ENCODE measurements at places on chromosomes 1 and 21.

- no peak for DNase-seq
Measured at GRCh38 chr1:205521686-205522085, 17.2 kb downstream of the CDK18 start.

DNA sequence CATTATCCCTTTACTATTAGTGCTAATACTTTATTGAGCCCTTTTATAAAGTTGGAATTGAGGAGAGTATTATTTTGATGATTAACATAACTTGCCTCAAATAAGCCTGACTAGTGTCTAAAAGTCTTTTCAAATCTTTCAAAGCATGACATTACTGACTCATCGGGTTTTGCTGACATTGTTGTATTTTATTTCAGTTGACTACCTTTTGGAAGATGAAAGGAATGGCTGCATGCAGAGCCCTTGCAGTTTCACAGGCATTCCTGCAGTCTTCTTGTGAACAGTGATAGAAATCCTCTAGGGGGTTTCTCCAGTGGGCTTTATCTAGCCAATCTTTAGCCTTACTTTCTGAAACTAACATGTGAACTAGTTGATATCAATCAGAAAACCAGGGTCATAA is 43.0 kb upstream of the TMEM61 start:
- DNase-seq: peak; percentile 48

GRCh38 chr1:170729225-170730002 is 65.5 kb downstream of the PRRX1 start:
- peak; percentile 14 for DNase-seq

- no peak for DNase-seq
Measured at GRCh38 chr1:10353693-10354092, 45.2 kb upstream of the PGD start.

DNA sequence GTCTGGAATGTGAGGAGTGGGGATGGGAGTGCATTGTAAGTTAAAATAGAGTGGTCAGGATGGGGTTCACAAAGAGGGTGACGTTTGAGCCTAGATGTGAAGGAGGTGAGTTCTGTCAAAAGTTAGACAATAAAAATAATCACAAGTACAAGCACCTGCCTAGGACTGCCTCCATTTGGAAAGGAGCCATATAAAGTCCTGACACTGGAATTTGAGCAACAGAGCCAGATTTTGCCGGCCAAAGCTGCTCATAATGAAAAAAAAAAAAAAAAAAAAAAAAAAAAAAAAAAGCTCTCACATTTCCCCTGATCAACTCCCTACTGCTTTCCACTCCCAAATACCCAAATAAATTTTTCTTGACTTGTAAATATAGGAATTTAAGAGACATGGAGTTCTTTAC is 4.1 kb downstream of the PALMD start:
- DNase-seq: no peak

GRCh38 chr1:185239861-185240260 is 77.2 kb downstream of the IVNS1ABP start:
- DNase-seq: no peak

DNA sequence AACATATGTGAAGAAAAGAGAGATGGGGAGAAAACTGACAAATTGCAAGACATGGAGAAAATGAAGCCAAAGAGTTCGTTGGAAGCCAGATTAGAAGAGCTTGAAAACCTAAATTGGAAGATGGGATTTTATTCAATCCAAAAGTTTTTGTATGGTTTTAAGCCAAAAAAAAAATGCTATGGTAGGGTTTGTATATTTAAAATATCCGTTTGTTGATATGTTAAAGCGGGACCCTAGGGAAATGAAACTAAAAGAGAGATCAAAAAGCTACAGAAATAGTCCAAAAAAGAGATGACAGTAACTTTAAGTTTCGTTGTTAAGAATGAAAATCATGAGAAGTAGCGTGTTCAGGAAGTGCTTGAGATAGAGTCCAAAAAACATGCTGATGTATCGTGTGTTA is 617.7 kb upstream of the ADGRL2 start:
- no peak for DNase-seq

- DNase-seq: no peak
Measured at GRCh38 chr1:174974711-174975119, 25.0 kb upstream of the CACYBP start.

DNA sequence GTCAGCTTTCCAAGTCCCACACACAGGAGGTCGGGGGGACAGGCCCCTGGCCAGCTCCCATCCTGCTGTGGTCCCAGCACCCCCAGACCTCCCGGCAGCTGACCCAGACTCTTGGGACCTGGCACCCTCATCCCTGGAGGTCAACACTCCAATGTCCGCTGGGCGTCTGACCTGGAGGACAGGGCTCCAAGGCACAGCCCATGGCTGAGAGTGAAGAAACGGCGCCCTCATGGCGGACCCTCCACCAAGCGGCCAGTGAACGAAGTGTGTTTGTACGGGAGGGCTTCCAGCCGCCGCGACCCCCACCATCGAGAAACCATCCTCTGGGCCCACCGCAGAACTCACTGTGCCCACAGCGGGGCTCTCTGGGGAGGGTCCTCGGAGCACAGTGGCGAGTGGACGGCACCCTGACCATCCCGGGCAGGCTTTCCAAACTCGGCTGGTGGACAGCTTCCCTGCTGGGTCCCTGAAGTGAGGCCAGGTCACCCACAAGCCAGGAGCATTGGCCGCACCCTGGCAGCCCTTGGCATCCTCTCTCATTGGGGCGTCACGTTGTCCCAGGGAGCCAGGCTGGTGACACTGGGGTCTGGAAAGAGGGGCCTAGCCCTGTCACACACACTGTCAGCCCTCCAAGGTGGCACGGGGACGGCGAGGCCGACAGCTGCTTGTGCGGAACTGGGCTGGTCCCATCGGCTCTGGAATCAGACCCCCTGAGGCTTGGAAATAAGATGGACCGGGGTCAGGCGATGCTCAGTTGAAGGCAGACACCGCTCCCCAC is 47.8 kb upstream of the COL6A2 start:
- no peak for DNase-seq

- DNase-seq: peak; percentile 86
Measured at GRCh38 chr1:216310776-216311175, 112.5 kb downstream of the USH2A start.

- no peak for DNase-seq
Measured at GRCh38 chr1:170555370-170555769, 23.4 kb downstream of the GORAB start.

DNA sequence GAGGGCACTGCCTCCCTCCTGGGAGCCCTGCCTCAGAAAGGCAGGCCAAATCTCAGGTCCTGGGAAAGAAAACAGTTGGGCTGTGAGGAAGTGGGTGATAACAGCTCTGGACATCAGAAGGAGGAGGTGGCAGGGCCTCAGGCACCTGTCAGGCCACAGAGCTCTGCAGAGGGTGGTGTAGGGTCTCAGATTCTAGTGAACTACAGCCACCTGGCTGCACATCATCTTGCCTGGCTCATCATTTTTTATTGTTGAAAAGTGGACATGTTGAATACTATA is 15.3 kb upstream of the ZNF678 start:
- no peak for DNase-seq

- peak; percentile 49 for DNase-seq
Measured at GRCh38 chr1:81559662-81560350, 240.9 kb upstream of the ADGRL2 start.

GRCh38 chr1:176196728-176197127 is 10.4 kb downstream of the COP1 start:
- DNase-seq: no peak

- peak; percentile 97 for DNase-seq
Measured at GRCh38 chr1:85550784-85551516, 29.6 kb upstream of the CCN1 start.

- DNase-seq: peak; percentile 89
Measured at GRCh38 chr1:236904892-236905741, 99.1 kb downstream of the MT1HL1 start.

DNA sequence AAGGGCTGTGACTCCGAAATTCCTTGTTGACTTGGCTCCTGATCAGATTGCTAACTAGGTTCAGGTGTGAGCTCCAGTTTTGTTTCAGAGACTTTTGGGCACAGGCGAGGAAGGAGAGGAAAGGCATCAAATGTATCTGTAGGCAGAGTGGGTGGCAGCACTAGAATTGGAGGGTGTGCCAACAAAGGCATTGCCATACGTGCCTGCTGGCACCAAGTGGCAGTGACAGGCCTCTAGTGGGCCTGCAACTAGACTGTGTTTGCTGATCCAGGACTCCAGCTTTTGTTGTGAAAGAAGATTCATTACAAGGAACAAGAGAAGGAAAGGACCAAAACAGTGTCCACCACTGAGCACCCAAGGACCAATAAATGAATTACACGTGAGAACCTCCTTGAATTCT is 79.5 kb downstream of the TM2D1 start:
- no peak for DNase-seq

GRCh38 chr1:215971793-215972441 is 404.8 kb downstream of the KCTD3 start:
- no peak for DNase-seq

GRCh38 chr1:158649052-158649451 is 37.5 kb downstream of the SPTA1 start:
- no peak for DNase-seq

- DNase-seq: no peak
Measured at GRCh38 chr1:246144931-246145330, 362.1 kb downstream of the SMYD3 start.

DNA sequence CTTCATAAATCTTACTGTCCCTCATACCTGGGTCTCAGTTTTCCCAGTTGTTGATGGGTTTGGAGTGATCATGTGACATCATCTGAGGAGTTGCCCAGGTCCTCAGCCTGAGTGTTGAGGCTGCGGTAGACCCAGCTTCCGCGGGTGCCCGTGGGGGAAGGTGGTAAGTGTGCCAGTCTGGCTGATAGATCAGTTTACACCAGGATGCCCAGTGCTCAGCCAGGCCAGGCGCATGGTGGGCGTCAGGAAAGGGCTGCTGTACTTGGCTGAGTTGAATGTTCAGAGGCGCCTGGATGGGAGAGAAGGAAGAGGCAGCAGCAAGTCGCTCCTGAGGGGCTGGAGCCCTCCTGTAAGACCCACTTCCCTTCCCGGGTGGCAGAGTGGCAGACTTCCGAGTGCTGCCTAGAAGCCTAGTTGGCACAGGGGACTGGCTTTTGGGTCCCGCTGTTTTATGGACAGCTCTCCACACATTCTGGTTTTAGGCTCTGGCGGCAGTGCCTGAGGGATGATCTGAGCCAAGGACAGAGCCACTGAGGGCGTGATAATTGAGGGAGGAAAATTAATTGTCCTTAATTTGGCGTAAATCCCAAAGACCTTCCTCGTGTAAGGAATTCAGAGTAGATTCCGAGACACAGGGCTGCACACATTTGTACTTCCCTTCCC is 35.8 kb downstream of the PTPRF start:
- no peak for DNase-seq

DNA sequence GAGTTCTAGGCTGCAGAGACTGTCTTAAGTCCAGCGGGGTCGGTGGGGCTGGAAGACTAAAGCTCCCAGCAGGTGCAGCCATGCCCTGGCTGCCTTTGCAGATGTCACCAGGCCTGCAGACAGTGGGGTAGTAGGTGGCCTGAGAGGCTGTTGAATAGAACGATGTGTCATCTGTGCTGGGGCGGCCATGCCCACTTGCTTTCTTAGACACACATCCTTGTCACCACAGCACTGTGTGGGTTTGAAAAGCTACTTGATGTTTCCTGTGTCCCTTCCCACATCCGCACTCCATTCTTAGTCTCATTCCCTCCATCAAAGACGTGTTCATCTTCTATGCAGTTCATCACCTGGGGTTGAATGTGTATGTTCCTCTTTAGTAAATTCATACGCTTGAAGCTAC is 184.5 kb upstream of the TMEM51 start:
- DNase-seq: no peak

DNA sequence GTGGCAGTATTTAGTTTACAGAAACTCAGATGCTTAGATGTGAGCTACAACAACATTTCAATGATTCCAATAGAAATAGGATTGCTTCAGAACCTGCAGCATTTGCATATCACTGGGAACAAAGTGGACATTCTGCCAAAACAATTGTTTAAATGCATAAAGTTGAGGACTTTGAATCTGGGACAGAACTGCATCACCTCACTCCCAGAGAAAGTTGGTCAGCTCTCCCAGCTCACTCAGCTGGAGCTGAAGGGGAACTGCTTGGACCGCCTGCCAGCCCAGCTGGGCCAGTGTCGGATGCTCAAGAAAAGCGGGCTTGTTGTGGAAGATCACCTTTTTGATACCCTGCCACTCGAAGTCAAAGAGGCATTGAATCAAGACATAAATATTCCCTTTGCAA is 59.7 kb upstream of the ZNF326 start:
- no peak for DNase-seq

DNA sequence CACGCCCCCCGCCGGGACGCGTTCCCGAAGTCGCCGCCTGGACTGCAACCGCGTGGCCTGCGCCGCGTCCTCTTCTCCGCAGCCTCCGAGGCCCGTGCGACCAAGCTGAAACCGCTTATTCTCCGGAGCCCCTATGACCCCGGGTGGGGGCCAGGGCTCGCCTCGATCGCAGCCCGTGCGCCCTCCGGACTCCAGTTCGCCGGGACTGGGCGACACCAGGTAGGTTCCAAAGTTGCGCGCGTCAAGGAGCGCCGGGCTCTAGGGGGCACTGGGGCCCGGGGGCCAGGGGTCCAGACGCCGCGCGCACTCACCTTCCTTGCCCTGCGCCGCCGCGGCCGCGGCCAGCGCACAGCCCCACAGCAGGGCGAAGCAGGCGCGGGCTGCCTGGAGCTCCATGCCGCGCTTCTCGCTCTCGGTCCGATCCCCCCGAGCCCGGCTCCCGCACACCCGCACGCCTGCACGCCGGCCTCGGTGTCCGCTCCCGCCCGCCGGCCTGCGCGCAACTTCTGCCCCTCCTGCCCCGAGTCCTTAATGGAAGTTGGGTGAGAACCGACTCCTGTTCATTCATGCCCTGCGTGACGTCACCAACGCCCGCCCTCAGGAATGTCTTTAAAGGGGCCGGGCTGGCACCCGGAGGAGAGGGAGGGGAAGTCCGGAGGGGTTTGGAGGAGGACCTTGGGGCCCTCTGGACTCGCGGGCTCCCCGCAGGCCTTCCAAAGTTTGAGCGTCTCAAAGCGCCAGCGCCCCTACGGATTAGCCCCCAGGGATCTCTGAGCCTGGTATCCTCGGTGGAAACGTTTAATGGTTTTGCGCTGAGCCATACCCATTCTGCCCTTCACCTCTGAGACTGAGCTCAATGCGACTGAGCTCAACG is at the start of gene EPHA2:
TSS of gene EPHA2 (minus strand) at position 533 of the 874 bp plus-strand sequence. CDS start at position 396, 137 bp downstream.
- peak; percentile 97 for DNase-seq

DNA sequence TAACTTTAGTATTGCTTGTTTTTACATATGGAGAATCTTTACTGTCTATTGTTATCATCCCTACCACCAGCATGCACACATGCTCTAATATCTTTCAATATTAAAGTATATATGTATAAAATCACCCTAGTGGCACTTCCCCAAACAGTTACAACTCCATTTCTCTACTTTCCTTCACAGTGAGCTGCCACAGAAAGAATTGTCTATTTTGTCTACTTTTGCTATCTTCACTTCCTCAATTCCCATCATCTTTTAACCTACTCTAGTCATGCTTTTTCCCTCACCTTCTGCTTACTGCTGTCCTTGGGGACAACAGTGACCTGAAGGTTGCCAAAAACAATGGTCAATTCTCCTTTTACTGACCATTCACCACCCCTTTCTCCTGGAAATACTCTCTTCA is 59.2 kb downstream of the VCAM1 start:
- DNase-seq: no peak

- no peak for DNase-seq
Measured at GRCh38 chr1:88801575-88802208, 89.7 kb downstream of the GTF2B start.

Data from PC-3 (cell line).